ENCODE measurements at places on chromosomes 12 and 14.

- DNase-seq: no peak
Measured at GRCh38 chr14:95362138-95362494, 42.4 kb upstream of the CLMN start.

- DNase-seq: no peak
Measured at GRCh38 chr12:116015525-116015924, 262.0 kb downstream of the MED13L start.

- no peak for DNase-seq
Measured at GRCh38 chr12:92108651-92109050, 37.0 kb downstream of the BTG1 start.

- no peak for DNase-seq
Measured at GRCh38 chr14:97153527-97153926, 356.3 kb downstream of the VRK1 start.

- DNase-seq: no peak
Measured at GRCh38 chr14:57018065-57018464, 207.8 kb upstream of the OTX2 start.

Measured in upper lobe of right lung (tissue), 1 donor.